GDM1 (cell line): ENCODE measurements at places on chromosomes 7 and 10.

DNA sequence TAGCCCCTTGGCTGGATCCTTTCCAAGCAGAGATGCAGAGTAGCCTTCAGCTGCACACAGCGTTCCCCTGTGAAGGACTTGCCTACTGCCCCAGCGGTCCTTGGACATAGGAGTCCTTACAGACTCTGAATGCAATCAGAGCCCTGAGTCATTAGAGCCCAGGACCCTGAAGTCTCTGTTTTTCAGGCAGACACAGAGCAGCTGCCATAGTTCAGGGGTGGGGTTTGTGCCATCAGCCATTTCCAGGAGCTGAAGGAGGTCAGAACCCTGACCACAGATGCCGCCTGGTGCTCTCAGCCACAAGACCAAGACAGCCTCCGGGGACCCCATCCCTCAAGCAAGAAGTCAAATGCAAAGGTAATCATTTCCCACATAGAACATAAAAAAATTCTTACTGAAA, 32.8 kb upstream of the WDFY4 start:
- no peak for DNase-seq

GRCh38 chr10:12717981-12718707, 283.4 kb downstream of the CCDC3 start:
- no peak for DNase-seq

DNA sequence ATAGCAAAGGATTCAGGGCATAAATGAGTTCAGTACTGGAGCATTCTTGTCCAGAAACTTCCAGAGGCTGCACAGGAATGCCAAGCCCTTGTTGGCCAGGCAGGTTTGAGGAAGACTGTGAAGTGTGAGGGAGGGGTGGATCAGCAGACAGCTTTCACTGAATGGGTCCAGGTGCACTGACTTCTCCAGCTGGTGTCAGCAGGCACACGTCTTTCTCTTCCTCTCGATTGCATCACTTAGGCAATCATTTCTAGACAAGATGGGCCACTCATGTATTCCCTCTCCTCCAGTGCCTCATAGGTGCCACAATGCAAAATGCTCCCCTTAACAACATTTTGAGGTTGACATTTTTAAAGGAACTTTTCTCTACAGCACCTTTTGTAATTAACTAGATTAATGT, 15.6 kb upstream of the PLEKHS1 start:
- no peak for DNase-seq

GRCh38 chr10:117327262-117327661, 48.0 kb downstream of the PDZD8 start:
- DNase-seq: no peak

DNA sequence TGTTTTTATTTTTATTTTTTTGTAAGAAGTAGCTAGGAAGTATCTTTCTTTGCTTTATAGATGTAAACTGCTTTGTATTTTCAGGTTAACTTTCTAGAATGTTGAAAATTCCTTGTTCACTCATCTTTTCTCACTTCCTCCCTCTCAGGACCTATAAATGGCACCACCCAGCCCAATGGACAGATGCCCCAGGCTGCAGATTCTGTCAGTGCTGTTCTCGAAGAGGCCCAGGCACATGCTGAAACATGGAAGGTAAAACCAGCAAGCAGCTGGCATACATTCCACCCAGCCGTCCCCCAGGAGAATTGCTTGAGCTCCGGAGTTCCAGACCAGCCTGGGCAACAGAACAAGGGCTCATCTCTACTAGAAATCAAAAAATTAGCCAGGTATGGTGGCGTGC, 47.1 kb upstream of the PDSS1 start:
- DNase-seq: no peak

DNA sequence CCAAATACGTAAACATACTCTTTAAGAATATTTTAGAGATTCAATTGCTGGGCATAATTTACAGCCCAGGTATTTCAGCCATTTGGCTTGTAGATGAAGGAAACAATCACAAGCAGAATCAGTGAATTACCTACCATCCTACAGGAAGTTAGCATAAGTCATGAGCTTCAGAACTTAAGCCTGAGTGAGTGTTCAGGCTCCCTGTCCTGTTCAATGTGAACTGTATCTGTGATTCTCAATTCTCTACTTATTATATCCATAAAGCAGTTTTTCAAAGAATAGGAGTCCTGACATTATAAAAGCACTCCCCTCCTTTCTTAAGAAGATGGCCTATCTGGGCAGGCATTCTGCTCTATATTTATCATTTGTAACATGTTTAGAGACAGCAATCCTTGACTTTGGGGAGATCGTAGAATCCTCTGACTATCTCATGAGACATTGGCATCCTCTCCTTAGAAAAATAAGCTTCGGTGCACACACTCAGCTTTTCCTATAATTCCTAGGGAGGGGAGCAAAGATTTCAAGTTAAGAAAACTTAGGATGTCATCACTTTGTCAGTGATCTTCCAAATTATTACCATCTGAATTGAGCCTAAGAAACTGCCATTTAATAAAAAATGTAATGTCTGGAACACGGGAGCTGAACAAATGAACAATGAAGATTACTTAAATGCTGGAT, 645.2 kb upstream of the IGFBP3 start:
- no peak for DNase-seq

DNA sequence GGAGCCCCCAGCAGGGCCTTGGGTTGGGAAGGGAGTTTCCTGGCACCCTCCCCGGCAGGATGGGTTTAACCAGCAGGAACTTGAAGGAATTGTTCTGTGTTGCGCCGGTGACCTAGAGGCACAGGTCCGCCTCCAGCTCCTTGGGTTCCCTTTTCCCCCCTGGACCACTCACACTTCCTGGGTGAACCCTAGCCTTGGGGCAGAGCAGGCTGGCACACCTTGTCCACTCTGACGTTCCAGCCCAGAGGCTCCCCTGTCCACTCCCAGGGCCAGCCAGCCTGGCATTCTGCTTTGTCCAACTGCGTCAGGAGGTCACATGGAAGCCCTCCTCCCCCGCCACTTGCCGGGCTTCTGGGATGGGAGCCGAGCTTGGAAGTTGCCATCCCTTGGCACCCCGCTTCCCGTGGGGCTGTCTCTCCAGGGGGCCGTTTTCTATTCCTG, 25.8 kb downstream of the TMEM120A start:
- no peak for DNase-seq

GRCh38 chr10:91035650-91036292, 114.9 kb upstream of the ANKRD1 start:
- DNase-seq: no peak
